ENCODE measurements at places on chromosomes 7 and 10.
A peak's percentile ranks its signal among the peaks of the same experiment; 100 is the strongest.

DNA sequence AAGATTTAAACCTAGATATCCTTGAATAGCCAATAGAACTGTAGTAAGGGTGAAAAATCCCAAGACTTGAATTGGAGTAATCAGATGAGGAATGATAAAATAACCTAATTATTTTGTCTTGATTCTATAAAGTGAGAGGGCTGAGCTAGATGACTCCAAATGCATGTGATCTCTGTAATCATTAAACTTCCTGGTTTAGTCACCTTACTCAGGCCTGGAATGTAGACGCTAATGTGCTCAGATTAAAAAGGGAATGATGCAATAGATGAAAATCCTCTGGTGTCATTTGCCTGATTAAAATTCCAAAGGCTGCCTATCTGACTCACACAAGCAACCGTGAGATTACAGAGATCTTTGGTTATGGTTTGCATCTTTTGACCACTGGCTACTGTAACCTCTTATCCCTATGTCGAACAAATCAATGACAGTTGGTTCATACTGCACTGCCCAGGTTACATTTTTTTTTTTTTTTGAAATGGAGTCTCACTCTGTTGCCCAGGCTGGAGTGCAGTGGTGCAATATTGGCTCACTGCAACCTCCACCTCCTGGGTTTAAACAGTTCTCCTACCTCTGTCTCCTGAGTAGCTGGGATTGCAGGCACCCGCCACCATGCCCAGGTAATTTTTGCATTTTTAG lies 2.9 kb upstream of the HKDC1 start:
- DNase-seq: no peak

DNA sequence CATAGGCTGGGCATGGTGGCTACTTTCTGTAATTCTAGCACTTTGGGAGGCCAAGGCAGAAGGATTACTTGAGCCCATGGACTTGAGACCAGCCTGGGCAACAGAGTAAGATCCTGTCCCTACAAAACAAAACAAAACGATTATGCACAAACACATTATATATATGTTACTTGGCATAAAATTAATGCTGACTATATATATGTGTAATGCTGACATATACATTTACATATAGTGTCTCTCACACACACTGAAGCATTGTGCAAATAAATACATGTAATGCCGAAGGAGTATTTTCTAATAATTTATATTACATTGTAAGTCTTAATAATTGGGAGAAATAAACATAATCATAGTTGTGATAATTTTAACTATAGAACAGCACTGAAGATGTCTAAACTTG lies 621.8 kb upstream of the ZNF722 start:
- no peak for DNase-seq

- no peak for DNase-seq
Measured at GRCh38 chr7:91533996-91534395, 269.8 kb downstream of the FZD1 start.

- DNase-seq: no peak
Measured at GRCh38 chr10:93749218-93749799, 8.4 kb upstream of the LGI1 start.

- DNase-seq: peak; percentile 51
Measured at GRCh38 chr10:14822879-14823755, 14.7 kb downstream of the CDNF start.

DNA sequence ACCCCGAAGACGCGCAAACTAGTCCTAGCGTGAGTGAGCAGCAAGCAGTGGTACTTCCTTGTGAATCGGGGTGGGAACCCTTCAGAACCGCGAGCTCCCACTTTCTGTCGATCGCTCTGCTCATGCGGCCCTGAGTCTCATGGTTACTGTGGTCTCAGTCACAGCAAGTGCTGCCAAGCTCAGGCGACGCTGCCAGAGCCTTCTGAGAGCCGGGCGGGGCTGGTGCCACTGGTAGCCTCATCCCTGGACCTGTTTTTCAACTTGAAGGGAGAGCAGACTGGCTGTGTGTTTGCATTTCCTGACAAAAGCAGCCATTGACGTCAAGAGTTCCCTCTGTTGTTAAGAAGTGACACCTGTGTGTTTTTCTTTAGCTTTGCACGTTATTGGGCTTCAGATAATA lies 32.9 kb upstream of the BHLHA15 start:
- DNase-seq: no peak

- no peak for DNase-seq
Measured at GRCh38 chr7:50661345-50662040, 96.3 kb upstream of the DDC start.

DNA sequence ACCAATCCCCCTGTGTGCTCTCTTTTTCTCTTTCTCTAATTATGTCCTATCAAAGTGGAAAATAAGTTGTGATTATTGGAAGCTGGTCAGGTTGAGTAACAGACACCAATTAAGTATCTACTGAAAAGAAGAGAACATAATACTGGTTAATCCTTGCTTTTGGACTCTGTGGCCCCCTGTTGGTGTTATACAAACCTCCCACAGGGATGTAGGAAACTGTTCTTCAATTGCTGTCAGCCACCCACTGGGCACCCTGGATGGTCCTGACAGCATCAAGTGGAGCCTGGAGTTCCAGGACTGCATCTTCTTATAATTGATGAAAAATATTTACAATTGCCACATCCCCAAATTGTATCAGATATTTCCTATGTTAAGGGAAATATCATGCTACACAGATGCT lies 939.7 kb downstream of the KCNMA1 start:
- DNase-seq: no peak

Data from stimulated activated CD4-positive, alpha-beta T cell treated with anti-CD3 and anti-CD28 coated beads, Interleukin-4, amount 100 ng/mL, for 24 hours (primary cell).